ENCODE measurements at places on chromosomes 1 and 21.
A peak's percentile ranks its signal among the peaks of the same experiment; 100 is the strongest.

DNA sequence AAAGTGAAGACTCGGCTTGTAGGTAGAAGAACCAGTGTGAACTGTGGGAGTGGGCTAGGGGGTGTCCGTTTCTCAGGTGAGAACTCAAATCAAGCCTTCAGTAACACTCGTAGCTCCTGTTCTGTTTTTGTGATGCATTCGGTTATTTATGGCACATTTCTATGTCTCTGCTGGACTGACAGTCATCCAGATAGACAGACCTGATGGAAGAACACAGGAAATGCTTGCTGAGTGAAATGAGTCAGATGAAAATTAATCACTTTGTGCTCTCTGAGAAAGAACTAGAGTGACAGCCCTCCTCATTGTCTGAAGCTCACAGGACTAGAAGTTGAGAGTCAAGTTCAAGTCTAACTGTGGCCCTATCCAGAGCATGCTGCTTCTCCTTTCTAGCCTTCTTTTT, 360.1 kb upstream of the PLXNA2 start:
- peak; percentile 88 for DNase-seq

GRCh38 chr1:232856541-232856940, 51.3 kb downstream of the MAP10 start:
- DNase-seq, result no peak

GRCh38 chr21:26444646-26445045, 128.4 kb downstream of the CYYR1 start:
- DNase-seq, result no peak

DNA sequence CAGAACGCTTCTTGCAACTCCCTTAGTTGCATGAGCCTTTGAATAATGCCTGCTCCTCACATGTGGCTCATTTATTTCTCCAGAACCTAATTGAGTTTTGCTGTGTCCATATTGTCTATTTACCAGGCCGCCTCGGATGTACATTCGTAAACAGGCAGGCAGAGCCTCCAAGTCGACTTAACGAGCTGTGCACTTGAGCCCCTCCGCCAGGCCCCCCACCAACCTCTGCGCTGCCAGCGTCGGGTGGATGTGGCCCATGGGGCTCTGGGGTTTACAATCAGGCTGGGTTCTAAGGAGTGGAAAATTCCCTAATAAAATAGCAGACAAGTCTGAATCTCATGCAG, 106.1 kb downstream of the NPHP4 start:
- DNase-seq, result no peak

GRCh38 chr21:41611966-41612606, 104.1 kb upstream of the TMPRSS2 start:
- DNase-seq, result peak; percentile 68

GRCh38 chr1:61138921-61139774, 56.8 kb downstream of the NFIA start:
- DNase-seq, result peak; percentile 29

GRCh38 chr1:173258479-173259264, 51.5 kb upstream of the TNFSF4 start:
- DNase-seq, result peak; percentile 87

GRCh38 chr1:59502009-59502691, 205.3 kb downstream of the FGGY start:
- peak; percentile 86 for DNase-seq

DNA sequence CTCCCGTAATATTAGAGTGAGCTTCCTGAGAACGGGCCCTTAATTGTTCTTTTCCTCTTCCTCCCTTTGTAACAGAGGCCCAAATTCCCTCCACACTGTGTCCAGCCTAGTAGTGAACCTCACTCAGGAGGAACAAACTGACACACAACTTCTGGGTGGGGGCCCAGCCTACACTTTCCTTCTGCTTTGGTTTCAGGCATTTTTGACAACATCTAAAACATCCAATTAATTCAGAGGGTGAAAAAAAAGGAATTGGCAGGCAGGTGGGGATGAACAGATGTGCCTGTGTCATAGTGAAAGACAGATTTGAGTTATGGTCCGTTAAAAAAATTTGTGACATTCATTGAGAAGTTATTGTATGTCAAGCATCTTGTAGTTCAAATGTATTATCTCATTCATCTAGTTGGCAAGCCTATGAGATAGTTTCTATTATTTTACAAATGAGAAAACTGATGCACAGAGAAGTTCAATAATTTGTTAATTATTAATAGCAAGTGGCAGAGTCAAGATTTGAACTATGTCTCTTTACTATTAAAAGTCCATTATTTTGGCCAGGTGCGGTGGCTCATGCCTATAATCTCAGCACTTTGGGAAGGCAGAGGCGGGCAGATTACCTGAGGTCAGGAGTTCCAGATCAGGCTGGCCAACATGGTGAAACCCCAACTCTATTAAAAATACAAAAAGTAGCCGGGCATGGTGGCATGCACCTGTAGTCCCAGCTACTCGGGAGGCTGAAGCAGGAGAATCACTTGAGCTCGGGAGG, 41.6 kb upstream of the LRIG2 start:
- DNase-seq, result no peak

DNA sequence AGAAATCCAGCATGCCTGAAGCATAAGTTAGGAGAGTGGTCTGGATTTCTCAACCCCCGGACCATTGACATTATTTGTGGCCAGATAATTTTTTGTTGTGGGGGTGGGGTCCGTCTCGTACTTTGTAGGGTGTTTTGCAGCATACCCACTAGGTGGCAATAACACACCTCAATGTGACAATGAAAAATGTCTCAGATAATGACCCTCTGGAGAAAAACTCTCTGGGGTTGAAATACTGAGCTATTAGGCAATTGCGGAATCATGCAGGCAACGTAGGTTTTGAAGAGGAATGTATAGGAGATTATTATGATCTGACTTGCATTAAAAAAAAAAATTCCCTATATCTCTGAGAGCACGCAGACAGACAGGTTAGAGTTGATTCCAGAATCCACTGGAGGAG, 25.3 kb upstream of the RRP15 start:
- no peak for DNase-seq

- DNase-seq, result peak; percentile 99
These were observed 132.8 kb downstream of the TNFSF18 start for GRCh38 chr1:172917972-172918371.

DNA sequence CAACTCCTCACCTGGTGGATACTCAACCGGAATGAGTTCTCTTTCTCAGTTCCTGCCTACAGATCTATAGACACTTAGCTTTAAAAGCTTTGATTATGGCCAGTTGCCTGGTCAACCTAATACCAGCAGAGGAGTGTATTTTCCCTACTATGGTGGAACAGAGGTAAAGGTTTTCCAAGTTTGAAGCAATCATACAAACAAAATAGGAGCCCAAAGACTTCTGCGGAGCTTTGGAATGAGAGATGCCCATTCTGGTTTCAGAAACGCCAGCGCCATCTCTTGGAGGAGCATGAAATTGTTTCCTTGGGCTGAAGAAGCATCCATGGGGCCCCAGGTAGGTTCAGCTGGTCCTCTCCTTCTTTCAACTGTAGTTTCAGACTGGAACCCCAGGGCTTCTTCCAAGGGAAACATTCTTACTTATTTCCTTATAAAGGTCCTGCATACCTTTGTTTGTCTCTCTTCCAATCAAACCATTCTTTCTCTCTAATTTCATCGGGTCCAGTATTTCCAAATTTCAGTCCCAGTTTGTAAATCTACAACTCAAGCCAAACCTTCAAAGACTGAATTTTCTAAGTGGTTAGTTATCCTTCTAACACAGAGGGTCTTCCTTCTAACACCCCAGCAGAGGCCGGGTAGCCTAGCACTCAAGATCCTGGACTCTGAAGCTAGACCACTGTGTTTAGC, 95.9 kb downstream of the KCNJ15 start:
- peak; percentile 85 for DNase-seq

DNA sequence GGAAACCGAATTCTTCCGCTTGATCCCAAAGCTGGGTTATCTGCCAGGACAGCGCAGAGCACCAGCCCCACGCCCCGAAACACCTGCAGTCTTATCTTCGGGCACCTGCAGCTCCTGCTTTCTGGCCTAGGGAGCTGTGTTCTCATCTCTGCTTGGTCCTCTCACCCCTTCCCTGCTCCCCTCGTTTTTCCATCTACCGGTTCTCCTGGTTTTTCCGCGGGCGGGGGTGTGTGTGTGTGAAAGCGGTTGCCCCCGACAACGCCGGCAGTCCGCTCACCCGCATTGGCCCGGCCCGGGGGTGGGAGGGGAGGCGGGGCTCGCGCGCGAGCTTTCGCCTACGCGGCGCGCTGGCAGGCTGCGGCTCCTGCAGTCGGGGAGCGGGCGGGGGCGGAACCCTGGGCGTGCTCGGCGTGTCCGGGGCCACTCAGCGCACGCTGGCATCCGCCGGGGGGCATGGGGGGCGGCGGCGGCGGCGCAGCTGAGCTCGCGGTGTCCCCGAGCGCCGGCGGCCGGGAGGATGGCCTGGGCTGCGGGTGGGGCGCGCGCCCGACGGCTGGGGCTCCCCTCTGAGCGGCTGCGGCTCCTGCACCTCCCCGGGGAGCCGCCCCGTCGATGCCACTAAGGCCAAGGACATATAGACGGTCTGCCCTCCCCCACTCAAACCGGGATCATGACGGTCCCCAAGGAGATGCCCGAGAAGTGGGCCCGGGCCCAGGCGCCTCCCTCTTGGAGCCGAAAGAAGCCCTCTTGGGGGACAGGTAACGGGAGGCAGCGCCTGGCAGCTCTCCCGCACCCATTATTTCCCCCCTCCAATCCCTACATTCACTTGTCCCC, 3.2 kb downstream of the ATP8B2 start:
- no peak for DNase-seq

DNA sequence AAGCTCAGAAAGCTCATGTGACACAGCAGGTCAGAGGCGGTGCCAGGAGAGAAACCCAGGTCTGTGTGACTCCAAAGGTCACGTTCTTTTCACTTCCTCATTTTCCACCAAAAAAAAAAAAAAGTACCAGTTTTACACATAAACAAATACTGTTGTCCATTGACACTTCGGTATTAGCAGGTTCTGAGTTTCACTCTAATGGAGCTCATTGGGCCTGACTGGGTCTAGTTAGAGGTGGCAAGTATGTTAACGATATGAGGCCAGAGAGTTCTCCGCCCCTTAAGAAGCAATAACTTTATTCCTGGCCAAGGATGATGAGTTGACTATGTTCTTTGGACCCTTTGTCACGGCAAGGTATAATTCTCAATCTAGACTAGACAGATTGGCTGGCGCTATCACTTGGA, 30.0 kb upstream of the SDE2 start:
- no peak for DNase-seq

DNA sequence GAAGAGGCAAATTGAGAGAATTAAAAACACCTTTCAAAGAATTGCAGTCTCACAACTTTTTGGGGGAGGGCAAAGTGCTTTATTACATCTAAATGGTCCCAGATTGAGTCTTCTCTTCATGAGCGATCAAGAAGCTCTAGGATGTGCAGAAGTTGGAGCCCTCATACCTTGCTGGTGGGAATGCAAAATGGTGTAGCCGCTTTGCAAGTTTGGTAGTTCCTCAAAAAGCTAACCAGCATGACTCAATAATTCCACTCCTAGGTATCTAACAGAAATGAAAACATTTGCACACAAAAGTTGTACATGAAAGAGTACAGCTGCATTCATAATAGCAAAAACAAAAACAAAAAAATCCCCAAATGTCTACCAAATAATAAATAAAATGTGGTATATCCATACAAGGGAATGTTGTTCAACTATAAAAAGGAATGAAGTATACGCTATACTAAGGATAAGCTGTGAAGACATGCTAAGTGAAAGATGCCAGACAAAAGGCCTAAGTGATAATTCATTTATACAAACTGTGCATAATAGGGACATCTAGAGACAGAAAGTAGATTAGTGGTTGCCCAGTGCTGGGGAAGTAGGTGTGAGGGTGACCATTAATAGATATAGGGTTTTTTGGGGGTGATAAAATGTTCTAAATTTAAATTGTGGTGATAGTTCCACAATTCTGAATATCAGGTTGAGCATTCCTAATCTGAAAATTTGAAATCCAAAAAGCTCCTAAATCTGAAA, 55.2 kb downstream of the SELENOF start:
- DNase-seq, result no peak

- DNase-seq, result no peak
These were observed 2.1 kb downstream of the BCAR3 start for GRCh38 chr1:93679546-93679945.

GRCh38 chr21:29149808-29150425, 19.5 kb downstream of the MAP3K7CL start:
- peak; percentile 69 for DNase-seq

DNA sequence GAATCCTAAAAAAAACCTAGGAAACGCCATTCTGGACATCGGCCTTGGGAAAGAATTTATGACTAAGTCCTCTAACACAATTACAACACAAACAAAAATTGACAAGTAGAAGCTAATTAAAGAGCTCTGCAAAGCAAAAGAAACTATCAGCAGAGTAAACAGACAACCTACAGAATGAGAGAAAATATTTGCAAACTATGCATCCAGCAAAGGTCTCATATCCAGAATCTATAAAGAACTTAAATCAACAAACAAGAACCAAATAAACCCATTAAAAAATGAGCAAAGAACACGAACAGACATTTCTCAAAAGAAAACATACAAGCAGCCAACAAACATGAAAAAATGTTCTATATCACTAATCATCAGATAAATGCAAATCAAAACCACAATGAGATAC, 58.6 kb downstream of the PTGFR start:
- no peak for DNase-seq

DNA sequence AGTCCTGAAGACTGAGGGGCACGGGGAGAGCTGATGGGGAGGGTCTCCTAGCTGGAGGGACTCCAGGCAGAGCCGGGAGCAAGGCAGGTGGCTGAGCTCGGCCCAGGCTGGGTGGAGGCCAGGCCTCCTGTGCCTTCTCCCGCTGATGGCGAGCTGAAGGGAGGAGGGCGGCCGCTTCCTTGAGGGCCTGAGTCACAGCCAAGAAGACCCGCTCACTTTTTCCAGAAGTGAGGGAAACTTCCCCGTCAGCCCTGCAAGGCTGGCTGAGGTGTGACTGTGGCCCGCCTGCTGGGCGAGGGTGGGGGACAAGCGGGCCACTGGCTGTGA, 1.7 kb upstream of the VWA1 start:
- peak; percentile 61 for DNase-seq

DNA sequence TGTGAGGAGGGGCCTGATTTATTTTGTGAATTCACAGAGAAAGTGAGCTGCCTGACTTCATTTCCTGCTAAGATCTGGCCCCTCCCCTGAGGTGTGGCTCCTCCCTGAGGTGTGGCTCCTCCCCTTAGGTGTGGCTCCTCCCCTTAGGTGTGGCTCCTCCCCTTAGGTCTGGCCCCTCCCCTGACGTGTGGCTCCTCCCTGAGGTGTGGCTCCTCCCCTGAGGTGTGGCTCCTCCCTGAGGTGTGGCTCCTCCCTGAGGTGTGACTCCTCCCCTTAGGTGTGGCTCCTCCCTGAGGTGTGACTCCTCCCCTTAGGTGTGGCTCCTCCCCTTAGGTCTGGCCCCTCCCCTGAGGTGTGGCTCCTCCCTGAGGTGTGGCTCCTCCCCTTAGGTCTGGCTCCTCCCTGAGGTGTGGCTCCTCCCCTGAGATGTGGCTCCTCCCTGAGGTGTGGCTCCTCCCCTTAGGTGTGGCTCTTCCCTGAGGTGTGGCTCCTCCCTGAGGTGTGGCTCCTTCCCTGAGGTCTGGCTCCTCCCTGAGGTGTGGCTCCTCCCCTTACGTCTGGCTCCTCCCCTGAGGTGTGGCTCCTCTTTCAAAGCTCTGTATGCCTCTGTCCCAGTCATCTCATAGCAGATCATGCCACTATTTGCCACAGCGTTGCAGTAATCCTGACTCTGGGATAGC, 26.9 kb upstream of the LRRC3 start:
- DNase-seq, result peak; percentile 15
